ENCODE measurements at places on chromosomes 5 and 9.
A peak's percentile ranks its signal among the peaks of the same experiment; 100 is the strongest.

GRCh38 chr5:10469253-10470050, 27.8 kb downstream of the ROPN1L start:
- DNase-seq = no peak

GRCh38 chr5:68047035-68047434, 168.5 kb upstream of the PIK3R1 start:
- DNase-seq = no peak

DNA sequence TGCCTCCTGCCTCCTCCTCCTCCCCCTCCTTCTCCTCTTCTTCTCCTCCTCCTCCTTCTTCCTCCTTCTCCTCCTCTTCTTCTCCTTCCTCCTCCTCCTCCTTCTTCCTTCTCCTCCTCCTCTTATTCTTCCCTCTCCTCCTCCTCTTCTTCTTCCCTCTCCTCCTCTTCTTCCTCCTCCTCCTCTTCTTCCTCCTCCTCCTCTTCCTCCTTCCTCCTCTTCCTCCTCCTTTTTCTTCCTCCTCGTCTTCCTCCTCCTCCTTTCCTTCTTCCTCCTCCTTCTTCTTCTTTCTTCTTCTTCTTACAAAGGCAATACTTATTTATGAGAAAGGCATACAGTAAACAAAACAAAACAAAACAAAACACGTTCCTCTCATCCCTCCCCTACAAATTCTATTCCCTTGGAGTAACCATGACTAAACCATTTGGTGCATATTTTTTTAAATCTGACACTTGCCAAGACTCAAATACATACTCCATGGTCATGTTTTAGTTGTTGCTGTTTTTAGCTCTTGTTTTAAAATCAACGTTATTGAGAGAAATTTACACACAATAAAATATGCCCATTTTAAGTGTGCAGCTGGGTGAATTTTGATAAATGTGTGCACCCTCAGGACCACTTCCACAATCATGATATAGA, 135.6 kb downstream of the FOXD1 start:
- no peak for DNase-seq

- DNase-seq = no peak
Measured at GRCh38 chr5:11504886-11505193, 399.4 kb downstream of the CTNND2 start.

GRCh38 chr5:74530326-74531050, 110.0 kb downstream of the ENC1 start:
- no peak for DNase-seq

- DNase-seq = no peak
Measured at GRCh38 chr9:34686732-34687131, 4.3 kb downstream of the CCL19 start.

GRCh38 chr9:123821619-123822018, 108.3 kb downstream of the DENND1A start:
- no peak for DNase-seq

DNA sequence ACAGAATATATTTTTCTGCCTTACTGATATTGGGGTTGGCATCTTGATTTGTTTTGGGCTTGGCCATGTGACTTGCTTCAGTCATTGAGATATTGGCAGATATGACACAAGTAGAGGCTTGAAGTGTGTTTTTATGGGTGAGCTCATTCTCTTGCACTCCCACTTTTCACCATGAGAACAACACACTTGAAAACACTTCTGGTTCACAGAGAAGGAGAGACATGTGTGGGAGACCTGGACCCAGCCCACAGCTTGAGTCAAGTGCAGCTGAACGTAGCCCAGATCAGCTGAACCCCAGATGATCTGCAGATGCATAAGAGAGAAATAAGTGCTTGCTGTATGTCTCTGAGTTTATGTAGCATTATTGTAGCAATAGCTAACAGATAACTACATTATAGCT, 155.4 kb downstream of the SEMA6A start:
- DNase-seq = no peak

DNA sequence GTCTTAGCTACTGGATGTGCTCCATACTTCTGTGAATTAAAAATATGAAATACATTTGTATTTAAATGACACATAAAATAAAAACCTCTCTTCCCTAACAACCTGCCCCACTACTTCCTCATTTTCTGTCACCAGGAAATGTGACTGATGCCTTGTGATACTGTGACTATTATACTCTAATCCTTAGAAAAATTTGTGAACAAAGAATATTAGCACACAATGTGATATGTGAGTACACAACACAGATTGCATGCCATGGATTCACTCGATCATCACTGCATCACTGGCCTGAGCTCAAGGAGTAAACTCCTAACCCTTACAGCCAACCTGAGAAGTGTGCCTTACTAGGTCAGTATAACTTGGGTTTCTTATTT, 281.0 kb downstream of the EFNA5 start:
- DNase-seq = no peak

DNA sequence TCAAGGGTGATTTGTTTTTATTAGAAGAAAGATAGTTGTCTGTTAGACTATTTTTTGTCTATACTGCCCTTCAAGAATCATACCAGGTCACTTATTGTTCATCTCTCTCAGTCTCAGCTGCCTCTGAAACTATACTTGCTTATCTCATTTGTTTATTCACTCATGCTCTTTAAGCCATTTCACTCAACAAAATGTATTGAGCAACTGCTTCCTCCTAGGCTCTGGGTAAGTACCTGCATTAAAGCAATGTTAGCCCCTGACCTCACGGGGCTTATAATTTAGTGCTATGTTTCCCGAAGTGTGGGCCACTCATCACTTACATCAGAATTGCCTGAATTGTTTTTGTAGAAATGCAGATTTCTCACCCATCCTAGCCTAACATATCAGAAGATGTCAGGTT, 100.9 kb downstream of the DPYSL3 start:
- DNase-seq = no peak

DNA sequence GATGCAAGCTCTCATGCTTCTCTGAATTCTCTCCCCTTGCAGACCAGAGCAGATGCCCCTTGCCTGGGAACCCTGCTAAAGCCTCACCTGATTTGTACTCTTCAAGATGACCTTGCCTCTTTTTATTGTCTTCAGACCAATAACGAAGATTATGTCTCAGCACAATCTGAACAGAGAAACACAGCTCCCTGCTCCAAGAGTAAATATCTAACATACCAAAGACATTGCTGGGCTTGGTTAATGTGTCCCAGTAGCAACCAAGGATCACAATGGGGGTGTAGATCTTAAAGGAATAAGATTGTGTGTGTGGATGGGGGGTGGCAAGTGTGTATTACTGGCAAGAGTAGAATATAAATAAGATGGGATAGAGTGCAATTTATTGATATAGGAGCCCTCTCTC, 67.6 kb upstream of the LHFPL2 start:
- DNase-seq = no peak

- DNase-seq = no peak
Measured at GRCh38 chr9:70262948-70263347, 4.2 kb downstream of the SMC5 start.

GRCh38 chr9:135602789-135603481, 36.4 kb downstream of the GLT6D1 start:
- DNase-seq = peak; percentile 71

All from nephron progenitor cell (in vitro differentiated cells).